ENCODE measurements at places on chromosomes 13 and 19.

DNA sequence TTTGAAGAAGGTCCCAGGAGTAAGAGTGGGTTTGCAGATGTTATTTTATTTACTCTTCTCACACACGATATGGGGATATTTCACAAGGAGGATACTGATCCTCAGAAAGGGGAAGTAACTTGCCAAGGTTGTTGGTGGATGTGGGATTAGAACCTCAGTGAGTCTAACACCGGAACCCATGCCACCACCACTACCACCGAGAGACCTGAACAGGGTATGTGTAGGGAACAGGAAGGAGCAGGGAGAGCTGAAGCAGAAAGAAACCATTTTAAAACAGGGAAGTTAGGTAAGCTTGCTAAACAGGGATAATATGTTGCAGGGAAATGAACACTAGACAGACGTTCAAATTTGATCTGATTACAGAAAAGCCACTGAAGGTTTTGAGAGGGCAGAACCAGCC, 11.6 kb upstream of the CEACAM3 start:
- no peak for DNase-seq

- no peak for DNase-seq
These were observed 219.9 kb downstream of the COG6 start for GRCh38 chr13:39875111-39875987.

DNA sequence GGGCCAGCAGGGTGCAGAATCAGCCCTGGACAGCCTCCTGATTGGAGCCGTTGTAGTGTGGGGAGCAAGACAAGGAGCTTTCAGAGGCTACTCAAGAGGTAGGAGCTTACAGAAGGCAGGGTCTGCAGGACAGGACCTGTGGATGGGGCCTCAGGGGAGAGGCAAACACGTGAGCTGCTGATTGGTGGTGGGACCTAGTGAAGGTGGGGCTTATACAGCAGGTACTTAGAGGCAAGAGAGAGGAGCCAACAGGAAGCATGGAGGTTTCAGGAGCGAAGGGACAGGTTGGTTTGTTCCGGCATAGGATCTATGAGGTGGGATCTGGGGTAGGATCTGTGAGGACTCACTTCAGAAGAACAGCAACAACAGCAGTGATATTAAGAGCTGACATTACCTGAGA, 32.4 kb downstream of the ZSWIM4 start:
- DNase-seq: no peak

- DNase-seq: peak; percentile 80
These were observed 9.5 kb upstream of the INSL3 start for GRCh38 chr19:17830567-17831418.

- DNase-seq: no peak
These were observed 1161.3 kb downstream of the PCDH17 start for GRCh38 chr13:58792854-58793253.

GRCh38 chr19:36916991-36917390, 859 bp downstream of the ZNF568 start:
- peak; percentile 2 for DNase-seq

GRCh38 chr13:47294691-47295090, 397.8 kb upstream of the HTR2A start:
- DNase-seq: no peak

GRCh38 chr19:41871573-41872383, 5.3 kb upstream of the CD79A start:
- DNase-seq: no peak

DNA sequence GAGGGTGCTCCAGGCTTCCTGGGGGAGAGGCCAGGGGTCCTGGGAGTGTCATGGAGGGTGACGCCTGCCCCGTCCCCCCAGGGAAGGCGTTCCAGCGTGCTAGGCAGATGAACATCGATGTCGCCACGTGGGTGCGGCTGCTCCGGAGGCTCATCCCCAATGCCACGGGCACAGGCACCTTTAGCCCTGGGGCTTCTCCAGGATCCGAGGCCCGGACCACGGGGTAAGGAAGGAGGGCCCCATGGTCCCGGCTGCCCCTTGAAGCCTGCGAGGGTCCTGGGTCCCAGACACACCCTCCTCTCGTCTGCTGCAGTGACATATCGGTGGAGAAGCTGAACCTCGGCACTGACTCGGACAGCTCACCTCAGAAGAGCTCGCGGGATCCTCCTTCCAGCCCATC, 11.4 kb downstream of the PTGER1 start:
- DNase-seq: no peak

- no peak for DNase-seq
These were observed 73.0 kb upstream of the MAB21L1 start for GRCh38 chr13:35549481-35549880.

DNA sequence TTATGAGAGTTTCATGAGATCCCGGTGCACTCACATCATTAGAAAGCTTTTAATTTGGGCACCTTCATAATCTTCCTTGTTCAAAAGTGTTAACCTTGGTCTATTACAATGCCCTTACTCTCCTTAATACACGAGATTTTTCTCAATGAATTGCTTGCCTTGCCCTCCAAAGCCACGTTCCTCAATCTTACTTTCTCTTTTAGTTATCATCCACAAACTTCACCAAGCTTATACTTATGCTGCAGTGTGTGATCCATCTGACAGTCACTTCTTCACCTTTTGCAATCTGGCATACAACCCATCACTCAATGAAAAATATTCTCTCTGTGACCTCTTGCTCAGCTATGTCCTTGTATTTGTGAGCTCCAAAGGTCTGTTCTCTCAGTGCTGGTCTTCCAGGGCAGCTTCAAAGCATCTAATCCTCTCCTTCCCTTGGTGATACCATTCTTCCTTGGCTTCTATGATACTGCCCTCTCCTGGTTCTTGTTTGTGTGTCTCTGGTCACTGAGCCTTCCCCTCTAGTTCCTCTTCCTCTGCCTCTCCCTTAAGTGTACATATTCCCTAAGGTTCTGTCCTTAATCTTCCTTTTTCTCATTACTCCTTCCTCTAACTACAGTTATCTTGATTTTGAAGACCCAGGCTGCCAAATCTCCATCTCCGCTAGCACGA, 202.2 kb upstream of the STARD13 start:
- no peak for DNase-seq

- DNase-seq: no peak
These were observed 7.2 kb downstream of the MICU2 start for GRCh38 chr13:21596722-21597121.

- no peak for DNase-seq
These were observed 2.6 kb downstream of the VAV1 start for GRCh38 chr19:6774821-6775707.

DNA sequence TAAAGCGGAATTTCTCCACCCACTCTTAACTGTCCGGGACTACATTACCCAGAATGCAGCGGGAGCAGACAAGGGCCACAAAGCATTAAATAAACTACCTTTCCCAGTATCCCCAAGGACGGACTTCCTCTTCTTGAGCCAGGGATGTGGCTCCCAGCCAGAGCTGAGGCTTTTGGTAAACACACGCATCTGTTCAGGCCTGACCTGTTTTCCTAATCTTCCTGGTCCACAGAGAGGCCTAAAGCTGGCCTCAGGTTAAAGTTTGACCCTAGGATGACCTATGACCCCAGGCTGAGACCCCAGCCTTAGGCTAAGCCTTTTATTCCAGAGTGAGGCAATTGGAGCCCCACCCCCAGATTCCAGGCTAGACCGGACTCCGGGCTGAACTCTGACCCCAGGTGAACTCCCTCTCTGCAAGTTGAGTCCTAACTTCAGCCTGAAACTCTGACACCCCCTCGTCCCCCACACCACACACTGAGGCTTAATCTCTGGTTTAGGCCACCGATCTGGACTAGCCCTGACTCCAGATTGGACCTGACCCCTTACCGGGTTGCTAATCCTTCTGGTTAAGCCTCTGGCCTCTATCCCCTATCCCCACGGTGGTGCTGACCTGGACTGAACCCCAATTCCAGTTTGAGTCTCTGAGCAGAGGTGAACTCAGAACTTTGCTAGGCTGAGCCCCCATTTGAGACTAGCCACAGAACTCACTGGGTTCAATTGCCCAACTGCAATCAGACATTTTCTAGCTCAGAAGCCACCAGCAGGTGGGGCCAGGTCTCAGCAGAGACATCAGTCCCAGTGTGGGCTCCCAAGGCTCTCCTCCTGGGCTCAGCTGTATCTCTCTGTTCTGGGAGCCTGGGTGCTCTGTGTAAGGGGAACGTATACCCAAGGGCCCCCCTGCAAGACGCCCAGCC, 750 bp upstream of the GPR108 start:
- DNase-seq: peak; percentile 85

- DNase-seq: no peak
These were observed 121.5 kb downstream of the FGF14 start for GRCh38 chr13:102280366-102280765.

GRCh38 chr13:111947026-111947810, 119.7 kb upstream of the SOX1 start:
- DNase-seq: no peak

GRCh38 chr13:21709697-21710096, 38.8 kb downstream of the FGF9 start:
- no peak for DNase-seq

- DNase-seq: no peak
These were observed 67.9 kb downstream of the NUFIP1 start for GRCh38 chr13:44921246-44921877.

DNA sequence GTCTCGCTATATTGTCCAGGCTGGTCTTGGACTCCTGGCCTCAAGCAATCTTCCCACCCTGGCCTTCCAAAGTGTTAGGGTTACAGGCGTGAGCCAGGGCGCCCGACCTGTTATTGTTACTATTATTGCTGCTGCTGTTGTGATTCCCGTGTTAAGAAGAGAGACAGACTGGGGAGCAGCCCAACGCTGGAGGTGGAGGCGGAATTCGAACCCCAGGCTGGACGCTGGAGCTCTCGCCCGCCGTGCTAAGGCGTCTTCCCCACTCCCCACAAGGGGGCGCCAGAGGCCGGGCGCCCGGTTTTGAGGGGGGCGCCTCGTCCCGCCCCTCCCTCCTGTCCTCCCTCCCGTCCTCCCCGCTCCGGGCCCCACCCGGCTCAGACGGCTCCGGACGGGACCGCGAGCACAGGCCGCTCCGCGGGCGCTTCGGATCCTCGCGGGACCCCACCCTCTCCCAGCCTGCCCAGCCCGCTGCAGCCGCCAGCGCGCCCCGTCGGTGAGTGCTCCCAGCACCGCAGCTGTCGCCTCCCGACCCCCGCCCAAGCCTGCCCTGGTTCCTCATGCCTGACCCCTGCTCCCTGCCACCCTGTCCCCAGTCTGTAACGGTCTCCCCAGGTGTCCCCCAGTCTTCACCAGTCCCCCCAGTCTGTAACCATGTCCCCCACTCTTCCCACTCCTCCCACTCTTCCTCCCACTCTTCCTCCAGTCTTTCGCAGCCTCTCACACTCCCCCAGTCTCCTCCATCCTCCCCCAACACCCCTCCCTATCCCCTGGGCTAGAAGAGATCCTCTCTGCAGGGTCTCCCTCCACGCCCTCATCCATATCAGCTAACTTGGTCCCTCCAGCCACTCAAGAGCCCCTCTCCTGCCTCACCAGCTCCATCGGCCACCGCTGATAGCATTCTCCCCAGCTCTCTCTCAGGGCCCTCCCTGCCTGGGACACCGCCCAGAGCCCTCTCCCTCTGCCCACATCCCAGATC, at the start of gene EHD2:
EHD2 (plus strand) TSS at position 377 of the 976 bp plus-strand sequence. CDS start 3,191 bp downstream, outside the sequence.
- DNase-seq: no peak

- DNase-seq: no peak
These were observed 21.8 kb upstream of the OBI1 start for GRCh38 chr13:78680576-78681350.

DNA sequence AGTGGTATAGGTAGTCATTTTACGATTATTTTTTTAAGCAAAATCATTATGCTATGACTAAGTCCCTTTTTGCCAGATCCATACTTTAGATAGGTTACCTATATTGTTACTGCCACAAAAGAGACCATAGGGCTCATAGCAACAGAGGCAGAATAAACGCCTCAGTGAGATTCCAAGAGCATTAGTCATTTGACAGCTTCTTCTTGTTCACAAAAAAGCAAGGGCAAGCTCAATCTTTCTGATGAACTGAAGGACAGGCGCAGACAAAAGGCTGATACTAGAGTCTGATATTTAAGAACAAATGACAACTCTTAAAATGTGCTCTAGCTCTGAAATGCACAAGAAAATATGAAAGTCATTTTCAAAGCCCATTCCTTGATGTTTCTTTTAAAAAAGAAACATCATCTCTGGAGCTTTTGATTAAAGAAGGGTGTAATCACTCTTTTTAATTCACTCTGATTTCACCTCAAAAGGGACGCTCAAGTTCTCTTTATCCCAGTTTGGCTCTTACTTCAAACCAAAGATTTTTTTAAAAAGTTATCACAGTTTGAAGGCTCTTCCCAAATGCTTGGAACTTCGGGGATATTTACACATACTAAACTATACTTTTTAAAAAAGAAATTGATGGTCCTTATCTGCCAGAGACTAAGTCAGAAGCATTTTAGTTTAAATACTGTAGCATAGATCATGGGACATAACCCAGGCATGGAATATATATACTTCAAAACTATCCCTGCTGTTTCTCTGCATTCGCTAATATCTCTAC, 187.2 kb downstream of the EFNB2 start:
- no peak for DNase-seq

GRCh38 chr13:30673669-30674521, 56.2 kb downstream of the USPL1 start:
- DNase-seq: peak; percentile 81

GRCh38 chr13:85099245-85099644, 700.0 kb downstream of the SLITRK6 start:
- DNase-seq: no peak

DNA sequence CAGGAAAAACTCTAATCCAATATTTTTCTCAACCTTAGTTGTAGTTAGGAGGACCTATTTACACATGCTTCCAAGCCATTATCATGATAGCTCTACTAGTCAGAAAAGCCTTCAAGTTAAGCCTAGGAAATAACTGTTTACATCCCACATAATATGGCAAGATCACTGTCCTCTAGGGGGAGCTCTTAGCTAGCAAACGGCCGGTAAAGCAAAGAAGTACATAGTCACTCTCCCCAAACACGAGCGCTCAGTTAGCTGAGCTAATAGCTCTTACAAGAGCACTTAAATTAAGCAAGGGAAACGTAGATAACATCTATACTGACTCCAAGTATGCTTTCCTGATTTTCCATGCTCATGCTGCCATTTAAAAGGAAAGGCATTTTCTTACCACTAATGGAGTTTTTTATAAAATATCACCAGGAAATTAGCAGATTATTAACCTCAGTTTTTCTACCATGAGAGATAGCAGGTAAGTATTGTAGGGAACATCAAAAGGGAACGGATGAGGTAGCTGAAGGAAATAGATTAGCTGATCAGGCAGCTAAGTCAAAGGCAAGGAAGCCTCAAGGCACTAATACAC, 100.6 kb upstream of the PABPC3 start:
- DNase-seq: peak; percentile 78

DNA sequence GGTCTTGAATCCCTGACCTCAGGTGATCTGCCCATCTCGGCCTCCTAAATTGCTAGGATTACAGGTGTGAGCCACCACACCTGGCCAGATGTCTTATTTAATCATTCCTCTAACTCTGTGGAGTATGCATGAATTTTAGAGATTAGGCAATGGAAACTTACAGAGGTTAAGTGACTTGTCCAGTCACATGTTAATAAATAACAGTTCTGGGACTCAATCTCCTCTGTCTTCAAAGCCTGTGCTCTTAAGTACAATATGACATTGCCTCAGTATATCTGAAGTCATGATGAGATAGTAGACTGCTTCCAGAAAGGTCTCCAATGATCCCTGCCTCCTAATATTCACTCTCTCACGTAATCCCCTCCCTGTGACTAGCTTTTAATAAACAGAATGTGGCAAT, 72.9 kb upstream of the TDRD3 start:
- no peak for DNase-seq

- no peak for DNase-seq
These were observed 88.2 kb downstream of the KCTD12 start for GRCh38 chr13:76798037-76798436.
